ENCODE measurements at places on chromosomes 11 and 22. TPM values are rescaled to one million over a fixed set of nuclear protein-coding genes. Genes with fewer than 3 reads are reported as not detected.

GRCh38 chr11:116906479-116906878 is 69.1 kb upstream of the APOA1 start:
- H3K4me3 ChIP-seq, result no peak overlapping the region
- no peak overlapping the region for H3K27ac ChIP-seq
- peaks cover 12% of the 10 kb centered on the region for H3K36me3 ChIP-seq
- peaks cover 9% of the 10 kb centered on the region for H3K4me1 ChIP-seq

- DNase-seq, result no peak
- H3K36me3 ChIP-seq, result no peaks in the 10 kb centered on the region
- H3K27ac ChIP-seq, result no peak overlapping the region
- no peaks in the 10 kb centered on the region for H3K4me1 ChIP-seq
- H3K27me3 ChIP-seq, result no peaks in the 10 kb centered on the region
Measured at GRCh38 chr11:37988031-37988430, 1390.0 kb upstream of the RAG2 start.

DNA sequence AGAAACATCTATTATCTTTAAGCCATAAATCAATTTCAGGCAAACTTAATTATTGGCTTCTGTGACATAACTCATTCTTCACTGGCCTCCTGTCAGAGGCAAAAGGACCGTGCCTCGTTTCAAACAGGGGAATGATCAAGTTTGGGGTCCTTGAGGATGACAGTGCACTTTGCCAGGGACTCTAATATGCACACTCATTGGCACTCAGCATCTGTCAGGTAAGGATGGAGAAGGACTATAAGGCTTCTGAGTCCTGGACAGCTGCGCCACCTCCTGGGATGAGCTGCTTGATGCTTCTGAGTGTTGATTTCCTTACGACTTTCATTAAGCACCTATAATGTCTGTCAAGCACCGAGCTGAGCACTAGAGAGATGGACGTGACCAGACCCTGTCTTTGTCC is 20.2 kb downstream of the BPIFC start:
- no peaks in the 10 kb centered on the region for H3K4me1 ChIP-seq
- no peak overlapping the region for H3K27ac ChIP-seq
- H3K4me3 ChIP-seq, result no peak overlapping the region
- no peaks in the 10 kb centered on the region for H3K36me3 ChIP-seq

Gene BATF2
- total RNA-seq, result 0.50 TPM

Gene FAM111A
- total RNA-seq, result 154 TPM
